Activated T-cell treated with anti-CD3 and anti-CD28 coated beads, Interleukin-2, amount 50 U/mL, for 24 hours (primary cell): ENCODE measurements at places on chromosomes 6 and 20.

- no peak for DNase-seq
- no peaks in the 10 kb centered on the region for H3K4me1 ChIP-seq
- H3K4me3 ChIP-seq = no peak overlapping the region
- peaks cover 75% of the 10 kb centered on the region for H3K36me3 ChIP-seq
- no peaks in the 10 kb centered on the region for H3K27me3 ChIP-seq
- no peak overlapping the region for H3K27ac ChIP-seq
Observed at GRCh38 chr20:17622086-17622850, 52.4 kb downstream of the DSTN start.

GRCh38 chr20:47700327-47700726 lies 85.0 kb downstream of the SULF2 start:
- DNase-seq = no peak
- peaks cover 4% of the 10 kb centered on the region for H3K4me1 ChIP-seq
- no peaks in the 10 kb centered on the region for H3K27me3 ChIP-seq

DNA sequence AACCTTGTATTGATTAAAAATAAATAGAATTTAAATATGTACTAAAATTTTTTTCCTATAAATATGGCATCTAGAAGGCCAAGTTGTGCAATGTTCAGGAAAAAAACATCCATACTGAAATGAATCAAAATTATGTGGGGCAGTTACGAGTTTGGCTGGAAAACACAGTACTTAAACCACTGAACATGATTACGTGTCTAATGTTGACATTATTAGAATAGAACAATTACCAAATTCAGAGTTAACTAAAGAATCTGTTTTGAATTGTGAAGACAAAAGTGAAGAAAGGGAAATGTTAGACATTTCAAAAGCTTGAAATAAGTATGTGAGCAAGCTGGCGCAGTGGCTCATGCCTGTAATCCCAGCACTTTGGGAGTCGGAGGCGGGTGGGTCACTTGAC lies 57.2 kb downstream of the KLHL31 start:
- H3K27ac ChIP-seq = no peak overlapping the region
- peaks cover 8% of the 10 kb centered on the region for H3K27me3 ChIP-seq
- no peaks in the 10 kb centered on the region for H3K36me3 ChIP-seq
- DNase-seq = no peak
- H3K4me1 ChIP-seq = peaks cover 2% of the 10 kb centered on the region

DNA sequence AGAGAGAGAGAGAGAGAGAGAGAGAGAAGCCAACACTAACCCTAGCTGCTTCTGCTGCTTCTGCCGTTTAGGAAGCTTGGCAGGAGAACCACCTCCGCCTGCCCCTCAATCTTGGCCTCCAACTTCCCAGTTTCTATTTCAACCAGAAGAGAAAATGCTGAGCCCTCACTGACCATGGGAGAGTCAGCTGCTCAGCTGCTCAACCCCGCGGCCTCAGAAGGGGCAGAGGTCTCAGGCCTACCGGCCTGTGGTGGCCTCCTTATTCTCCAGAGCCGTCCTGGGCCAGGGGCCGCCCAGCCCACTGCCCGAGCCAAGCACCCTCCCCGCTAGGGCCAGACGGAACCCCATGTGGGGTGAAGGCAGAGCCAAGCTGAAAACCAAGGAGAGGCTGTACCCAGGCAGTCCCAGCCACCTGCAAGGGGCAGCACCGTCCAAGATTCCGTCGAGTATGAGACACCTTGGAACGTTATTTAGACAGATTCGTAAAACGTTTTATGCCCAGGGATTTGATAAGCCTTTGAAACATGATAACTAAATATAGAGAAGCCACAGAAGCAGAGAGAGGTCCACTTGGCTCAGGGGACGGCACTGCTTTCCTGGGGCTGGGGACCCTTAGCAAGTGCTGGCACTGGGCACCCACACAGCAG lies 116.6 kb downstream of the DLL1 start:
- peaks cover 3% of the 10 kb centered on the region for H3K4me1 ChIP-seq
- H3K27me3 ChIP-seq = peaks cover 28% of the 10 kb centered on the region
- DNase-seq = peak; percentile 17
- no peak overlapping the region for H3K27ac ChIP-seq
- no peaks in the 10 kb centered on the region for H3K36me3 ChIP-seq
- H3K4me3 ChIP-seq = no peak overlapping the region

DNA sequence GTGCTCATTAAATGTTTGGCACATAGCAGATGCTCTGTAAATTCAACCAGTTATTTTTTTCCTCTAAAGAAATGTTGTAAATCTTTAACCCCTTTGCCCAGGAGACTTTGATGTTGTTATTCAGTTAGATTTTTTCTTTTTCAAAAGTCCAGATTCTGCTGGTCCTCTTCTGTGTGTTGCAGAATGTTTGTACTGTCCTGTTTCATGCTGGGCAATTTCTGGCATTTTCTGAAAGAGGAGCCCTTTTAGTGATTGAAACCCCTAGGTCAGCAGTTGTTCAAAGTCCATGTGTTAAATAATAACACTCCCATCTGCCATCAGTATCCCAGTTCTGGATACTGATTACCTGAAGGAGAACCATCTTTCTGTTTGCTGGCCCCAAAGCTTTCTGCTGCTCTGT lies 1.3 kb upstream of the SLC17A1 start:
- DNase-seq = no peak
- H3K27me3 ChIP-seq = peaks cover 32% of the 10 kb centered on the region
- no peak overlapping the region for H3K27ac ChIP-seq
- H3K4me3 ChIP-seq = no peak overlapping the region
- peaks cover 8% of the 10 kb centered on the region for H3K4me1 ChIP-seq
- H3K36me3 ChIP-seq = no peaks in the 10 kb centered on the region

- peaks cover 87% of the 10 kb centered on the region for H3K36me3 ChIP-seq
- no peak for DNase-seq
- H3K4me3 ChIP-seq = peak overlapping the region; percentile 41
- no peaks in the 10 kb centered on the region for H3K27me3 ChIP-seq
- peaks cover 80% of the 10 kb centered on the region for H3K4me1 ChIP-seq
Observed at GRCh38 chr6:111818539-111819226, 54.6 kb downstream of the FYN start.

- H3K36me3 ChIP-seq = no peaks in the 10 kb centered on the region
- H3K27me3 ChIP-seq = no peaks in the 10 kb centered on the region
- DNase-seq = no peak
- no peak overlapping the region for H3K27ac ChIP-seq
- no peaks in the 10 kb centered on the region for H3K4me1 ChIP-seq
- no peak overlapping the region for H3K4me3 ChIP-seq
Observed at GRCh38 chr6:164356814-164357213, 942.3 kb downstream of the QKI start.

GRCh38 chr20:45998761-45999160 lies 9.9 kb upstream of the MMP9 start:
- no peaks in the 10 kb centered on the region for H3K27me3 ChIP-seq
- H3K36me3 ChIP-seq = no peaks in the 10 kb centered on the region
- peak overlapping the region; percentile 5 for H3K27ac ChIP-seq
- peak; percentile 40 for DNase-seq
- H3K4me3 ChIP-seq = no peak overlapping the region

GRCh38 chr6:118746825-118747174 lies 95.4 kb upstream of the CEP85L start:
- H3K4me3 ChIP-seq = no peak overlapping the region
- H3K36me3 ChIP-seq = no peaks in the 10 kb centered on the region
- no peak overlapping the region for H3K27ac ChIP-seq

DNA sequence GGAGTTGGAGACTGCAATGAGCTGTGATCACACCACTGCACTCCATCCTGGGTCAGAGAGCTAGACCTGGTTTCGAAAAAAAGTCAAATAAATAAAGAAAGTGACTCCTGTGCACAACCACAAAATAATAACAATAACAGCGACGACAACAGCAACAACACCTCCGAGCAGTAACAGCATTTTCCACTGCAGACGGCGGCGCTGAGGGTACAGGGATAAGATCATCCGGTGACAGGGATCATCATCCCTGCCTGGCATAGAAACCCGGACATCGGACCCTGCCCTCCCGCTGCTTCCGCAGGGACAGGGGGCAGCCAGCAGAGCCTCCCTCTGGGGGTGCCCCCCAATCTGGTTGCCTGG lies 11.5 kb downstream of the SRXN1 start:
- peaks cover 14% of the 10 kb centered on the region for H3K4me1 ChIP-seq
- H3K36me3 ChIP-seq = no peaks in the 10 kb centered on the region
- no peak for DNase-seq
- H3K27me3 ChIP-seq = peaks cover 27% of the 10 kb centered on the region
- no peak overlapping the region for H3K27ac ChIP-seq

DNA sequence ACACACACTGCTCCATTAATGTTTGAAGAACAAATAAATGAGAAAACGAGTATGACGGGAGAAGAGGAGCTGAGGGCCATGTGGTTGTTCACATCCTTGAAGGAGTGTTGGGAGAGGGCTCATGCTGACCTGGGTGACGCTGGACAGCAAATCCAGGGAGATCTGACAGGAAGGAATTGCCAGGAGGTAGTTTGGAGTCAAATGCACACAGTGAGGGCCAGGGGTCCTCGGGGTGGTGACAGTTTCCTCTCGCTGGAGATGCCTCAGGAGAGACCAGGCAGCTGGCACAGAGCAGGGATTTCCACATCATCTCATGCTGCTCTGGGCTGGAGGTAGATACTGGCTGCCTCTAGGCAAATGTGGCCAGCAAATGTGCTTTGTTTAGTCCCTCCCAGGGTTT lies 2.0 kb upstream of the TMEM181 start:
- peaks cover 23% of the 10 kb centered on the region for H3K36me3 ChIP-seq
- peaks cover 29% of the 10 kb centered on the region for H3K4me1 ChIP-seq
- no peak overlapping the region for H3K27ac ChIP-seq
- H3K27me3 ChIP-seq = no peaks in the 10 kb centered on the region
- H3K4me3 ChIP-seq = no peak overlapping the region
- no peak for DNase-seq

GRCh38 chr6:170226647-170227046 lies 64.2 kb downstream of the DLL1 start:
- no peak overlapping the region for H3K27ac ChIP-seq
- H3K27me3 ChIP-seq = no peaks in the 10 kb centered on the region
- no peak overlapping the region for H3K4me3 ChIP-seq

- no peak for DNase-seq
- no peaks in the 10 kb centered on the region for H3K36me3 ChIP-seq
- H3K27ac ChIP-seq = no peak within 1 kb of the TSS
Observed at GRCh38 chr6:101393251-101393828, at the start of gene GRIK2. Gene GRIK2, plus strand, starts transcription at chr6:101393708.

DNA sequence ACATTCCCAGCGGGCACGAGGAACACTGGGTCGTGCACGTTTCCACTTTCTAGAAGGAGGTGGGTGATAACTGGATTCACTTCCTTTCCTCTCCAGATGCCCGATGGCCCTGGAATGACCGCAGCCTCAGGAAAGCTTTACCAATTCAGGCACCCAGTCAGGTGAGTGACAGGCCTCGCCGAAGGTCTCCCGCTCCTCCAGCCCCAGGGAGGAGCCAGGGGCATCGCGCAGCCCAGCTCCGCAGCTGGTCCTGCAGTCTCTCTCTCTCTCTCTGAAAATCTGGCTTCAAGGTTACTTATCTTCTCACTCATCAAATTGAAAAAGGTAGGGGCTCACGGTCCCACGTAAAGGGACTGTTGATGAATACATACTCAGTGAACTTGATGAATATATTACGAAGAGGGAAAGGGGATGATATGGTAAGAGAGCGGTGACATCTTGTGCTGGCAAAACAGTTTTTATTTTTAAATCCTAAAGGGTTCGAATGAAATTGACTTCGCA lies 891 bp downstream of the RIPPLY2 start:
- DNase-seq = no peak
- H3K27ac ChIP-seq = no peak overlapping the region
- peaks cover 22% of the 10 kb centered on the region for H3K4me1 ChIP-seq
- H3K4me3 ChIP-seq = peak overlapping the region; percentile 75

GRCh38 chr6:4814212-4814611 lies 38.0 kb downstream of the CDYL start:
- H3K36me3 ChIP-seq = peaks cover under 1% of the 10 kb centered on the region
- peaks cover 76% of the 10 kb centered on the region for H3K4me1 ChIP-seq
- no peak for DNase-seq
- H3K4me3 ChIP-seq = no peak overlapping the region
- no peaks in the 10 kb centered on the region for H3K27me3 ChIP-seq
- H3K27ac ChIP-seq = no peak overlapping the region

GRCh38 chr6:106360989-106361430 lies 493 bp downstream of the CRYBG1 start:
- H3K27ac ChIP-seq = no peak overlapping the region
- peak overlapping the region; percentile 75 for H3K4me3 ChIP-seq
- peak; percentile 61 for DNase-seq
- peaks cover 12% of the 10 kb centered on the region for H3K4me1 ChIP-seq
- peaks cover 49% of the 10 kb centered on the region for H3K27me3 ChIP-seq

- H3K27ac ChIP-seq = no peak overlapping the region
- no peaks in the 10 kb centered on the region for H3K36me3 ChIP-seq
- no peak overlapping the region for H3K4me3 ChIP-seq
- H3K4me1 ChIP-seq = no peaks in the 10 kb centered on the region
Observed at GRCh38 chr6:117515326-117515725, 32.9 kb downstream of the DCBLD1 start.

DNA sequence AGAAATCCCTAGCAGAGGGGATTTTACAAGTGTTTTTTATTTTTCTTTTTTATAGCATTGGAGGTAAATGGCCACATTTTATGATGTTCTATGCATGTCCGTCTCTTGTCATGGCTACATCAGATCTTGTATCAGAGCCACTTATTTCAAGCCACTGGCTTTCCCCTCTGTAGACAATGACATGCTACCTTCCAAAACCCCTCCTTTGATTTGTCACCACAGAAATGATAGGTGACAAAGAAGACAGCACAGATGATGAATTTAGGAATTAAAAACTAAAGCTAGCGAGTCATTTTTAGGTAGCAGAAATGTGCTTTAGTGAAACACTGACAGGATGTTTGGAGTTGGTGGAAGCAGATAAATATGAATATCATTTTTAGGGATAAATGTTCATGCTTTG lies 20.8 kb downstream of the PLCB1 start:
- no peak overlapping the region for H3K4me3 ChIP-seq
- no peaks in the 10 kb centered on the region for H3K27me3 ChIP-seq
- DNase-seq = no peak
- H3K27ac ChIP-seq = no peak overlapping the region
- H3K36me3 ChIP-seq = no peaks in the 10 kb centered on the region
- H3K4me1 ChIP-seq = peaks cover 64% of the 10 kb centered on the region

- H3K27ac ChIP-seq = peak overlapping the region; percentile 89
- peaks cover 40% of the 10 kb centered on the region for H3K4me1 ChIP-seq
Observed at GRCh38 chr20:25309395-25310267, 61.7 kb downstream of the PYGB start.
